Activated CD4-positive, alpha-beta T cell treated with anti-CD3 and anti-CD28 coated beads for 1 hour (primary cell): ENCODE measurements at places on chromosomes 3 and 15.

- no peak for DNase-seq
These were observed 401.5 kb upstream of the FRG2C start for GRCh38 chr3:75262661-75263060.

- no peak for DNase-seq
These were observed 13.5 kb downstream of the TARS3 start for GRCh38 chr15:101710806-101711205.

DNA sequence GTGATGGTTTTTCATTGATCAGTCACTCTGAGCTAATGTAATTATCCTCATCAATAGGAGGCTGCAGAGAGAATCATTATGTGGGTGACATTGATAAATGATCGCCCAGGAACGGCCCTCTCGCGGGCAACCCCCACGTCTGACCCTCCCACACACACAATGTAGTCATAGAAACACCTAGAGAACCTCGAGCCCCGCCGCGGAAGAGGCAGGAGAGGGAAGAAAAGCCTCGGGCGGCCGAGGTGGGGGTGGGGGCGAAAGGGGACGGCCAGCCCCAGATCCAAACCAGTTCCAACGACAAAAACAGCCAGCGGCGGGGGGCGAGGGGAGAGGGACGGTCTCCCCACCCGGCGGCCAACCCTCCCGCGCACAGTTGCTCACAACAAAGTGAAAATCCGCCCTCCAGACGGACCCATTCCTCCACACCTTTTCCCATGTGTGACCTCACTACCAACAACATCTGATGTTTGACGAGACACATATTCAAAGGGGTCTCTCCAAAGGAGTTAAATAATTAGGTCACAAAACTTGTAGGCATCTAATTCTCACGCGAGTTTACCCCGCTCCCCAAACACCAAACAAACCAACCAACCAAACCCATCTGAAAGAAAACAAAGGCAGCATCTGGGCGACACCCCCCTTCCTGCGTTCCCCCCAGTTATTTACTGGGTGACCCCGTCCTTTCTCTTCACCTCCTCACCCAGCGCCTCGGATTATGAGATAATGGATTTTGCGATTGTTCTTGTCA is 213.0 kb downstream of the MEIS2 start:
- DNase-seq, result no peak

DNA sequence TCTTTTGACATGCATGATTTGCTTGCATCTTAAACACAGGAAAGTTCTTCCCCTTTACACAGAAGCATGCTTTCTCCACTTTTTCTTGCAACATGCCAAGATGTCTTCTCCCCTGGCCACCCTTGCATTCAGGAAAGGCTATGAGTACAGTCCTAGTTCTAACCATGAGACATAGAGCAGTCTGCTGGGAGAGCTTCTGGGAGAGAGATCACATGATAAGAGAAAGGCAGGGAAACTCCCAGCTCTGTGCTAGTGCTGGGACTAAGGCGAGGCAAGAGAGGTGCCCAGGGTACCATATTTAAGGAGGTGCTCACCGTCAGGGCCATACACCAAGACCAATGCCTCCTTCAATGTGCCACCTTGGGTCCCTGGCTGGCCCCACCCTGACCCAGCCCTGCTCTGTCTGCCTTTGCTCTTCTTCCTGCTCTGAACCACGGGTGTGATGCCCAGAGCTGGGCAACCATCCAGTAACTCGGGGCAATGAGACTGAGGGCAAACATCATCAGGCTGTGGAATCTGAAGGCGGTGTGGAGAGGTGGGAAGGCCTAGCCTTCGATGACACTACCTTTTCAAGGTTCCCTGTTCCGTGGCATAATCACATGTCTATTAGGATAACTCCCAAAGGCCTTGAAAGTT is 77.4 kb upstream of the PRR20G start:
- no peak for DNase-seq

- DNase-seq, result no peak
These were observed 59.2 kb downstream of the USP50 start for GRCh38 chr15:50487287-50487686.

DNA sequence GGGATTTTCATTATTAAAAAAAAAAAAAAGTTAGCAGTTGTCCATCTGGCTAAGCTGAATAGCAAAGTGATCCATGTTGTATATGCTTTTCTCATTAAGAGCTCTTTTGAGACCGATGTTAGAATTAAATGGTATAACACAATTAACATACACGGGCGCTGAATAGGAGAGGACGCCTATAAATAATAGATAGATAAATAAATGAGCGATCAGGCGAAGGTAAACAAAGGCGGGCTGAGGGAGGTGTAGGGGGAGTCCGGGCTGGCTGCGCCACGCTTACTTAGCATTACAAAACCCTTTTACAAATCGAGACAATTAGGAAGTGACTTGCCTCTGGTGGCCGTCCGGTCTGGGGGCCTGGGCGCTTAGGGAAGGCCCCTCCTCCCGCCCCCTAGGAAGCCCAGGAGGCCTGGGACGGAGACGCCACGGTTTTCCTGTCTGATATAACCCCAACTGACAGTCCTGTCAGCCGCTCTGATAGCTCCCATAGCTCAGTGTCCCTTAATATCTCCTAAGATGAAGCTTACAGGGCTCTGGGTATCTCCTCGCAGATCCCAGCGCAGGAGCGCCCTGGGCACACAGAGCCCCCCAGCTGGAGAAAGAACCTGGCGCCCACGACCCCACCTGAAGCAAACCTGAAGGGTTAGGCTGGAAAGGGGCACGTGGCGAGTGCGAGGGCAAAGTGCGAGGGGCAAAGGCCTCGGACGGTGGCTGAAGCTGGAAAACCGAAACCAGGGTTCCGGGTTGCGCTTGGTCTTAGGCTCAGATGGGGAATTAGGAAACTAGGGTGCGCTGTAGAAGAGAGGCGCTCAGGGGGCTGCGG is 3.6 kb downstream of the SOX14 start:
- no peak for DNase-seq

DNA sequence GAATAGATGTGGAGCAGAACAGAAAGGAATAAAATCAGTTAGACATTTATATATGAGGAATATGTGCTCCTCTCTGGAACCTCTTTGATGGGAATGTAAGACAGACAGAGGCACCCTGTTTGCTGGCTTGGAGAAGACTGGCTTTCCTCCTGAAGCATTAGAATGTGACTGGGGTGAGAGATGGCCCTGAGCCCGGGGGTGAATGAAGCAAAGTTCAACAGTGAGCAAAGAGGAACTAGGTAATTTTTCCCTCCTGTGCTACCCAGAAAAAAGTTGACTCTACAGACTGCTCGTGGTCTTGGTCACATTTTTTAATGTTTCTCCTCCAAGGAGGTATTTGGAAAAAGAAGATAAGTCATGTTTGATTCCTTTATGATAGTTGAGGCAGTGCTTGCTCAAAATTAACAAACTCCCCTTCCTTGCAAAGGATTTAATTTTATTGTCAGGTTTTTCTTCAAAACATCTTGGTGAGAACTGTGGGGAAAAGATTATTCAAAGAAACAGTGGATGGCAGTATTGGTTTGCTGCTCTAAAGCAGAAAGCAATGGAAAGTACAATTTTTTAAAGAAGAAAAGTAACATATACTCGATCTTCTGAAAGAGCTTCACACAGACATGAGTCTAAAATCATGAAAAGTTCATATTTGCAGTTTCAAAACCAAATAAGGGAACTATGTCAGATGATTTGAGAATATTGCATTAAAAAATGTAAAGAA is 370.4 kb upstream of the CDIN1 start:
- DNase-seq, result no peak

DNA sequence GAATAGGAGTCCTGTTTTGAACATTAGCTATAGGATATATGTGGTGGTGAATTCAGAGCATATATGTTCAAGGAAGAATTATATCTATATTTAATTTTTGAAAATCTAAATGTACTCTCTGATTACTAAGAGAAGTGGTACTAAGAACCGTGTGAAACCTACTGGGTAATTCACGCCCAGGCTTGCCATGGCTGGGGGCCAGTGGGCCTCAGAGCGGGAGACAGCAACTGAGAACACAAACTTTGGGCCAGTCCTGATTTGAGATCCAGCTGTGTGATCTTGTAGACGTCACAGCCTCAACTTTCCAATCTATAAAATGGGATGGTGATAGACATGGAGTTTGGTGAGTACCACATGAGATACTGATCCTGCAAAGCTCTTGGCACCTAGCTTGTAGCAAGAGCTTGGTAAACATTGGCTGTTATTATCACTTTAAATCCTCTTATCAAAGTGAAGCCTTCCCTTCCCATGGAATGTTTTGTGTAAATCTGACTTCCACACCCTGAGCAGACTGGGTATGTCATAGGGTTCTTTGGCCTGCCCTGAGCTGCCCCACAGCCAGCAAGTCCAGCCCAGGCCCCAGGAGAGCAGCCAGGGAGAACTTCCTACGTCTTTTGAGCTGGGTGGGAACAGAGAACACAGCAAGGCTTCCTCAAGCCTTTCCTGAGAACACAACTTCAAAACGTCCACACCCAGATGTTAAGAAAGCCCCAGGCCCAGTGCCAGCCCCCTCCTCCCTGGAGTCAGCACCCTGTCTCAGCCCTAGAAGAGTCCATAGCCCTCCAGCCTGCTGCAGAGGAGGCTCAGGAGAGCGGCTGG is 8.2 kb upstream of the PAQR5 start:
- DNase-seq, result no peak

DNA sequence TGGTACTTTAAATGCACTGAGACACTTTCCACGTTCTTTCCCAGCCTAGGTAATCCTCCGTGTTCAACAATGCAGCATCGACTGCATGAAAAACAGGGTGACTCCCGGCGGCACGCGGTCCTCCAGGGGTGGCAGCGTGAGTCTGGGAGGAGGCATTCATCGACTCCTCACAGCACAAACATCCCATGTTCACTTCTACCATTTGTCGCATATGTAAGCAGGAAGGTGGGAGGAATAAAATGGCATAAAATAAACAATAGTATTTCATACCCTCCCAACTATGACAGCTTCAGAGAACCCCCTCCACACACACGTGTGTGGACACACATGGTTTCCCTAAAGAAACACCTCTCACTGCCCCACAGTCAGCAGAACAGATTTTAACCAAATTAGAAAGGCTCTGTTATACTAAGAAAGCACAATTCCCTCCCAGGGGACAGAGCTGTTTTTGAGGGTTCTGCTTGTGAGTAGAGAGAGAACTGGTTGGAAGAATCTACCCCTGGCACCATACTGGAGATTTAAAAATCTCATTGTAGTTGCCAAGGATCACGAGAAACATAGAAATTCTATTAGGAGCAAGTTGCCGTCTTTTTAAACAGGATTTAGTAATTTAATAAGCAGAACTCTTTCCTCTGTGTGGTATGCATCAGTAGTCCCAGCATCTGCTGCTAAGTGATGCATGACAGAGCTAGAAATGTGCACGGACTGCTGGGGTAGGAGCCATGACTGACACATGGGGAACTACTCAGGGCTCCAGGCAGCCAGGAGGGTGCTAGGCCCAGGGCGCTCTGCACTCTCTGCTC is 6.0 kb downstream of the FAM43A start:
- DNase-seq, result no peak

DNA sequence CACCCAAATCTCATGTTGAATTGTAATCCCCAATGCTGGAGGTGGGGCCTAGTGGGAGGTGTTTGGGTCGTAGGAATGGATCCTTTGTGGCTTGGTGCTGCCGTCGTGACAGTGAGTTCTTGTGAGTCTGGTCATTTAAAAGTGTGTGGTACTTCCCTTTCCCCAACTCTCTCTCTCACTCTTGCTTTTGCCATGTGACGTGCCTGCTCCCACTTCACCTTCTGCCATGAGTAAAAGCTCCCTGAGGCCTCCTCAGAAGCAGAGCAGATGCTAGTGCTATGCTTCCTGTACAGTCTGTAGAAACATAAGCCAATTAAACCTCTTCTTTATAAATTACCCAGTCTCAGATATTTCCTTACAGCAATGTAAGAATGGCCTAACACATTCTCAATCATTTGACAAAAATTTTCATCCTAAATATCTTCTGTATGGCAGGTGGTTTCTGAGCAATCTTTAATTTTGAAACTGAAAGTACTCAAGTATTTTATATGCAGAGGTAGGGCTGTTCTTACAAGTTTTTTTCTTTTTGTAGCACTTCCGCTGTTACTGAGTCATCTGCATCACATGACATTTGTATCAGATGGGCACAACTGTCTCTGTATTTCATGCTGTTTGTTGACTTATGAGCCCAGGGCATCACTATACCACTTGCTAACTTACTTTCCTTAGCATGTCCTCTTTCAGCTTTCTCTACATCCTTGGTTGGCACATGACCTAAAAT is 8.8 kb downstream of the RPL39L start:
- DNase-seq, result no peak

- no peak for DNase-seq
These were observed 21.9 kb downstream of the PAQR9 start for GRCh38 chr3:142941373-142942123.

DNA sequence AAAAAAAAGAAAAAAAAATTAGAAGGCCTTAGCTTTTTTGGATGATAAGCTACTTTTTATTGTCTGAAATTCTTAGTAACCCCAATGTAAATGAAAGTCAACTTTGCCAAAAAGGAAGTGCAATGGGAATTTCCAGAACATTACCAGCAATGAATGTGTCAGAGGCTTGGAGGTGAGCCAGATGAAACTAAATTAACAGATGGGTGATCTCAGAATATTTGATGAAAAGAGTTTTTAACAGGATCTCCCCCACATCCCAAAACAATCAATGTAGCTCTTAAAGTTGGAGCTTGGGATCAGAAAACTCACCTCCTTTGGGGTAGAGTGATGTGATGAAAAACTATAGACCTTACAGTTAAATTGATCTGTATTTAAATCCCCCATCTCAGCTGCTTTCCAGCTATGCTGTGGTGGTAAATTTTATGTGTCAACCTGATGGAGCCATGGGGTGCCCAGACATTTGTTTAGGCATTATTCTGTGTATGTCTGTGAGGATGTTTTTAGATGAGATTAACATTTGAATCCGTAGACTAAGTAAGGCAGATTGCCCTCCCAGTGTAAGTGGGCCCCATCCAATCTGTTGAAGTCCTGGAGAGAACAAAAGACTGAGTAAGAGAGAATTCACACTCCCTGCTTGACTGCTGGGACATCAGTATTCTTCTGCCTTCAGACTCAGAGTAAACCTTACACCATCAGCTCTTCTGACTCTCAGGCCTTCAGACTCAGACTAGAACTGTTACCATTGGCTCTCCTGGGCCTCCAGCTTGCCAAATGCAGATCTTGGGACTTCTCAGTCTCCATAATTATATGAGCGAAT is 84.3 kb upstream of the TNFSF10 start:
- DNase-seq, result no peak

DNA sequence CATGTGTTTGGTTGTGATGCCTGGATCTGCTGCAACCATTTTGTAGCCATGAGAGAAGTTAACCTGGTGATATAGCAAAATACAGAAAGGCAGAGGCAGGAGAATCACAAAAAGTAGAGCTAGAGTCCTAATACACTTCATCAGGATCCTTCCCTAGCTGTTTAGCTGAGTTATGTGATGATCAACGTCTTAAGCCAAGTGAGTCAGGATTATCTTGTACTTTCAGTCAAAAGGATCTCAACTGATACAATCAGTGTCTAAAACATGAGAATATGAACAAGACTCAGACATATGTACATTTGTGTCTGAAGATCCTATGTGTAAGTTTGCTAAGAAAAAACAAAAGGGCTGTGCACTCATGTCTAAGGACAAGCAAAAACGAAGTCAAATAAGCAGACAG is 236.9 kb downstream of the NTRK3 start:
- no peak for DNase-seq

- no peak for DNase-seq
These were observed 4.4 kb upstream of the IDH2 start for GRCh38 chr15:90106522-90107117.

GRCh38 chr3:177599326-177599725 is 402.0 kb upstream of the TBL1XR1 start:
- no peak for DNase-seq
